IMR-90 (cell line): ENCODE measurements at places on chromosomes 16 and 17.

- DNase-seq, result peak; percentile 83
Measured at GRCh38 chr16:17555176-17555575, 84.4 kb upstream of the XYLT1 start.

GRCh38 chr16:86082418-86083030 lies 183.6 kb downstream of the IRF8 start:
- no peak for DNase-seq

- DNase-seq, result no peak
Measured at GRCh38 chr17:41810659-41811548, 845 bp downstream of the P3H4 start.

GRCh38 chr16:25253322-25253721 lies 4.3 kb downstream of the ZKSCAN2 start:
- no peak for DNase-seq

DNA sequence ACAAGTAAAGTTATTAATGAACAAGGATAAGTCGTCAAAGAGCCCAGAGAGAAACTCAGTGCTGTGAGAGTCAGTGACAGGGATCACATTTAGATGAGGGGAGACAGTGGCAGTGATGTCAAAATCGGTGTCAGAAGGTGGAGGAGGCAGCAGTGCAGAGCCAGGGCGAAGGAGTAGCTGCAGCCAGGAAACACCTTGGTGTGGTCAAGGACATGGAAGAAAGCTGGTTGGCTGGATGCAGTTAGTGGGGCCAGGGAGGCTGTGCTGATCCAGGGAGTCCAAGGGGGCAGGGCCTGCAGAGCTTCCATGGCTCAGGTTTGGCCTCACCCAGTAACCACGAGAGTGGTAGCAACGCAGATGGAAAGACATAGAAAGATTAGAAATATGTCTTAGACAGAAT lies 50.7 kb upstream of the ADORA2B start:
- DNase-seq, result no peak

DNA sequence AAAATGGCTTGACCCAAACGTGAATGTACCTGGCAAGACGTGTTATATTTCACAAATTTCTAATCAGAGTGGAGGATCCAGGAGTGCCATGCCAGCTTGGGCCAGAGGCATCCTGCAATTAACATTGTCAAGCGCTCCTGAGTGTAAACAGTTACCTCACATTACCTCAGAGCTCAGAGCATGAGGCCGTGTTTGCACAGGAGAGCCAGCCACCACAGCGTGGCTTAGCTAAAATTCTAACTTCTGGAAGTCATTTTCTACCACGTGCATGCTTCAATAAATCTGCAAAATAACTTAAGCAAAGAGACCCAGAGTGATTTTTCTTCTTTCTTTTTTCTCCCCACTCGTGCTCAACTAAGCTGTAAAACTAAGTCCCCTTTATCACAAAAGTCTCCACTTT lies 769.0 kb downstream of the KCNJ2 start:
- DNase-seq, result no peak

GRCh38 chr17:72287586-72287985 lies 166.8 kb downstream of the SOX9 start:
- no peak for DNase-seq

DNA sequence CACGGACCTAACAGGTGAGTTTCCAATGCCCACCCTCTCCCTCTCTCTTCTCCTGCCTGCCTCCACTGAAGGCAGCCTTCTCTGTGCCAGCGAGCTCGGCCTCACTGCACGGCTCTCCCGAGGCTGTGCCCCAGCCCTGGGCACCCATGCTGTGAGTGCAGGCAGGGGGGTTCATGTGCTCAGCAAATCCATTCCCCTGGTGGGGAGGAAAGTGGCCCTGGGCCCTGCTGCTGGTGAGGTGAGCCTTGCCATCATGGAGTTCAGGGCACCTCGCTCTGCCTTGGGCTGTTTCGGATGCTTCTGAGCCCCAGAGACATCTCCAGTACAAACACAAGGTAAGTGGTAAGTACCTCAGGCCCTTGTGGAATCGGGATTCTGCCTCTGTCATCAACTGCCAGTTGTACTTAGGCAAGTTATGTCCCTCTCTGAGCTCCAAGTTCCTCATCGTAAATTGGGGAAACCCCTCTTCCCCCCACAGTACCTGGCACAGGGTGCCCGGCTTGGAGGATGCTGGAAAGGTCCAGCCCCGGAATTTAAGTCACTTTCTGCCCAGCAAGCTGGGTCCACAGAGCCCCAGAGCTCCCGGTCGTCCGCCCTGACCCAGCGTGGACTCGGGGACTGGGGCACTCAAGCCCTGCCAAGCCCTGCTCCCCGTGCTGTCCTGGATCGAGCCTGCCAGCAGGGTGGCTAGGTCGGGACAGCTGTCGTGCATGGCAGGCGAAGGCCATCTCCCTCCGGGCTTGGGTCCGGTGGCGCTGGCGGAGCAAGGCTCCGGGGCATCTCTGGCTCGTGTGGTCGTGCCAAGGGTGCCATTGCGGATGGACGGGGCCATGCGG lies 684 bp upstream of the NUDT16L1 start:
- no peak for DNase-seq

DNA sequence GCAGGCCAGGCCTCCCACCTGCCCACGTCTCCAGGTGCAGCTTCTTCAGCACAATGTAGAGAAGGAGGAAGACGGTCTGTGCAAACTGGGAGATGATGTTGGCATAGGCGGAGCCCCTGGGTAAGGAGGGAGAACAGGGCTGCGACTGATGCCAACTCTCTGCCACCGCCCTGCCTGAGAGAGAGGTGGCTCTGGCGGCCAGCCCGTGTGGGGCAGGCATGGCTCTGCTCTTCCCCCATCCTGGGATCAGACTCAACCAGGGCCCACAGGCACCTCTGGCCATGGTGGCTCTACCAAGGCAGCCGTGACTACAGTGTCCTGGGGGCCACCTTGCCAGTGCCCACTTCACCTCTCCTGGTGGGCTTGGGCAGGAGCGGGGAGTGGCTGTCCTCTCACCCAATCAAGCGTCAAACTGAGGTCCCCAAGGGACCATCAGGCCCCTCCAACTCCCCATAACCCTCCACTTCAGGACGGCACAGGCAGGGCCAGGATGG lies 8.6 kb downstream of the SLC47A2 start:
- DNase-seq, result no peak

DNA sequence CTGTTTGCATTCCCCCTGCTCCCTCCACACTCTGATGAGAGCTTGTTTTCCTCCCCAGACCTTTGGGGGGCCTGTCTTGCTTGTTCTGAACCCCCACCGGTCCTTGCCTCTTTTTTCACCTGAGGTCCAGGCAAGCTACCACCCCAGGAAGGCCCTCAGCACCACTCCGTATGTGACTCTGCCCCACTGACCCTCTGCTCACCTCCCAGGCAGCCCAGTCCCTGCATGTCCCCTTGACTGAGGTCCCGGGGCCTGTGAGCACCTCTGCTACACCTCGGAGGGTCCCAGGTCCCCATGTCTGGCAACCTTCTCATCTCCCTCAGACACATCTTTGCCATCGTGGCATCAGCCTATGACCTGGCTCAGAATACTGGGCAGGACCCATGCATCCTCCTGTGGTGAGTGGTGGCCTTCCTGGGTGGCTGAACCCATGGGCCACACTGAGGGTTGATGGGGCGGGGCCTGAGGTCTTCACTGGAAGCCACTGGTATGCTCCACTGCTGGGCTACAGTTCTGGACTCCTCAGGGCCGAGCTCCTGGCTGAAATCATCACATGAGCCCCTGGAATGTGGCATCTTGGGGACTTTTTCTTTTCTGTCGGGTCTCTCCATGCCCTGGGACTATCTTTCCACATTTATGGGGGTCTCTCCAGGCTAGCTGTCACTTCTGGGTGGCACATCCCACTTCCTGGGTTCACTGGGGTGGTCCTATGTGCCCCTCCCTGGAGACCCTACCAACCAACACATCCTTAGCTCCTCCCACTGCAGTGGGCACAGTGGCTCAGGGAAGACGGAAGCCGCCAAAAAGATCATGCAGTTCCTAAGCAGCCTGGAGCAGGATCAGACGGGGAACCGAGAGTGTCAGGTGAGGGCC lies 3.5 kb downstream of the MYO15B start:
- DNase-seq, result no peak

- no peak for DNase-seq
Measured at GRCh38 chr17:1963250-1963649, 61.9 kb downstream of the RTN4RL1 start.

DNA sequence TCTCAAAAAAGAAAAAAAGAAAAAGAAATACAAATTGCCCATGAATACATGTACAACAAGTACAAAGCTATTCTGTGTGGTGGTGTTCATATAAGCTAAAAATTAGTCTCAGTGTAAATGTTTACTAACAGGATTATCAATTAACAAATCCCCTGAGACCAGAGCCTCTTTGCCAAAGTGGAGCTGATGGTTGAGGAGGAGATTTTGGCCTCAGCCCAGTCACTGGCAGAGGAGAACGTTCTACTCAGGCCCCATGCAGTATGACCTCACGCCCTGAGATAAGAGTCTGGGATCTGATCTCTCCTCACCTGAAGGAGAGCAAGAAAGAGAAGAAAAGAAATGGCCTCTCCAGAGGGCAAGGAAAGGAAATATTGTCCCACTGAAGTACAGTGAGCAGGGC lies 35.5 kb upstream of the NOL11 start:
- DNase-seq, result no peak

DNA sequence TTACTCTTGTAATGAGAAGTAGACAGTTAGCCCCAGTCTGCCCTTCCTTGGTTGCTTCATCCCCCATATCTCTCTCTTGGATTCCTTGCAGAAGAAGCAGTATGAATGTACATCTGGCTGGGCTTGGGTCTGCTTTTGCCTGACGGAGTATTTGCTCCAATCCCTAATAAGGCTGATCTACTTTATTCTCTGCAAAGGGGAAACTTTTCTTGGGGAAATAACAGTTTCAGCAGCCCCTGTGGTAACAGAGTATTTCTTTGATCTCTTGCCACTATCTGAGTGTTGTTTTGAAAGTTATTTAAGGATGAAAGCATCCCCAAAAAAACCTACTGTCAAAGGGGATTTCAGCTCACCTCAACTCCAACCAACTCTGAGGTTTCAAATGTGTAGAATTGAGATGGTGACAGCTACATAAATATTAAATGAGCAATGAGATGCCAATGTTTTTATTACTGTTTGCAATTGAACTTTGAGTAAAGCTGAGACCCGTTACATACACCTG lies 168.9 kb upstream of the NOG start:
- DNase-seq, result no peak

GRCh38 chr16:20866145-20866772 lies 33.9 kb downstream of the DCUN1D3 start:
- peak; percentile 87 for DNase-seq

DNA sequence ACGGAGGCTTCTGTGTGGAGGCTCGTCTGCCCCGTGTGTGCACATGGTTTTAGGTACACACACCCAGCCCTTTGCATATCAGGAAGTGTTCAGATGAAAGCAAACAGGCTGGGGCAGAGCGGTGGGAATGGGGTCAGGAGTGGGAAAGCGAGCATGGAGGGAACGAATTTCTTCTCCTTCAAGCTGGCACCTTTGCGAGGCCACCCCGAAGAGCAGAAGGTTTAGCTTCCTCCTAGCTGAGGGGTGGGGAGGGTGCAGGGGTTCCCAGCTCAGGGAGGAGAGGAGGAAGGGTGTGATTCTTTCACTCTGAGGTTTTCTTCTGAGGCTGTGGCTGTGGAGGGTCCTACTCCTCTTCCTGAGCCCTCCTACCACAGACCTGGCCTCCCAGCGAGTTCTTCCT lies 83.6 kb downstream of the ABR start:
- no peak for DNase-seq

DNA sequence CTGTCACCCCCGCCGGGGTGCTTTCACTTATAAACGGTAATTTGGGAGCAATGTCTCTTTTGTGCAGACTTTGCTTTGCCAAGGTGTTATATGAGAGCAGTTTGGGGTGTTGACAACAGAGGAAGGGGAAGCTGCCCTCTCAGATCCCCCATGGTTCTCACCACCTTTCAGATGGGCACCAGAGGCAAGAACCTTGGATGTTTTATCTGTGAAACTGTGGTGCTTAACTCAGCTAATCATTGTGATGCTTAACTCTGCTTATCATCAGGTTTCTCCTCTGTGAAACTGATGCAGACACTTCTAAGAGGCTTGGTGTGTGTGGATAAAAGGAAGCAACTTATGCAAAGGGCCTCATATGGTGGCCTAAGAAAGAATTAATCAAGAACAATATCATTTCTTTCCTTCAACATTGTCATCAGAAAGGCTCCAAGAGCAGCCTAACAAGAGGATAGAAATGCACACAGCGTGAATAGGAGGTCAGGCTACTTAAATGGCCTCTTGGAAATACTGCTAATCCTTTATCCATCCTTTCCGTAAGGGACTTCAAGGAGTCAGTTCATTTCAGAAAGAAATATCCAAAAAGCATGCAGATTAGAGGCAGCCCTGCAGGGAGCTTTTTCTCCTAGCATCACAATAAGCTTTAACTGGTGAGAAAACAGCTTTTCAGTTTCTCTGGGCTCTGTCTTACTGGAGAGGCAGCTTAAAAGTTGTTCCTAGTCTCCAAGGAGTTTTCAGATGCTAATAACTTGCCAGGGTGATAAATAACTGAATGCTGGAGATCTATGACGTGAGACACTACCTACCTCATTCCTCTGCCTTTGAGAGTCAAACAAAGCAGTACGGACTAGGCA lies 55.1 kb upstream of the CLEC3A start:
- no peak for DNase-seq

- no peak for DNase-seq
Measured at GRCh38 chr17:77916703-77917481, 41.6 kb upstream of the TNRC6C start.

- no peak for DNase-seq
Measured at GRCh38 chr17:82257473-82257872, 16.0 kb downstream of the CSNK1D start.

- peak; percentile 15 for DNase-seq
Measured at GRCh38 chr16:25256695-25257469, 763 bp downstream of the ZKSCAN2 start.

DNA sequence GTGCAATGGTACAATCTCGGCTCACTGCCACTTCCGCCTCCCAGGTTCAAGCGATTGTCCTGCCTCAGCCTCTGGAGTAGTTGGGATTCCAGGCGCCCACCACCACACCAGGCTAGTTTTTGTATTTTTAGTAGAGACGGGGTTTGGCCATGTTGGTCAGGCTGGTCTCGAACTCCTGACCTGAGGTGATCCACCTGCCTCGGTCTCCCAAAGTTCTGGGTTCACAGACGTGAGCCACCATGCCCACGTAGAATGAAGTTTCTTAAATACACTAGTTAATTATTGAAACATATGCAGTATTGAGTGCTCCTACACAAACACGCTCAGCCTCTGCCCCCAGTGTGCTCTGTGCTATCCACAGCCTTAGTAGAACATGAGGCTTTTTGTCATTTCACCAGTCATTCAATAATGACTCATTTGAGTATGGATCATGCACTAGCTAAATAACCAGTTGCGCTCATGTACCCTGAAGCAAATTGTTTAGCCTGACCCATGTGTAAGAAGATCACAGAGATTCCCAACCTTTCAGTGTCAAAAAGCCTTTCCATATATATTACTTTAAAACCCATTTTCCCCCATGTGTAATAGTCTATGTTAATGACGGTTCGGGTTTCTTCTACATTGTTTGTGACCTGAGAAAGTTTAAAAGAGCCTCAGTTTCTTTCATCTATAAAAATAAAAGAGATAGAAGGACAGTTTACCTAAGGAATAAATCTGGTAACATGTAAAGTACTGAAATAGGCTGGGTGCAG lies 49.7 kb downstream of the TUBD1 start:
- DNase-seq, result peak; percentile 97

- no peak for DNase-seq
Measured at GRCh38 chr17:48548523-48549280, 3.8 kb upstream of the HOXB2 start.
